SJSA1 (cell line): ENCODE measurements at places on chromosomes 7 and 10. TPM values are rescaled to one million over a fixed set of nuclear protein-coding genes. Genes with fewer than 3 reads are reported as not detected.
A peak's percentile ranks its signal among the peaks of the same experiment; 100 is the strongest.

DNA sequence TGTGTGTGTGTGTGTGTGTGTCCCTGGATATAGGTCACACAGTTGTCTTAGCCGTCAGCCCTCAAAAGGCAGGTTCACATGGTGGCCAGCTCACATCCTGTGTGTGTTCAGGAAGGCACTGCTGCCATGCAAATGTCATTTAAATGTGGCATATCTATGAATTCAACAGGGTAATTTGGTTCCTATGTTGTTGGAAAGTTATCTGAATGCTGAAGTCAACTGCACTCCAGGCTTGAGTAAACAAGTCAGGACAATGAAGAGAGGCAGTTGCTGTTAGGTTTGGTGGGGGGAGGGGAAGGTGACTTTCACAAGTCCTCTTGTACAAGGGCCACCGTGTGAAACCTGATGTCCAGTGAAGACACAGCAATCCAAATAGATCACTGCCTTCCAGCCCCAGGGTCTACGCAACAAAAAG is 61.1 kb downstream of the PTPRE start:
- peak; percentile 14 for DNase-seq

- DNase-seq = no peak
Observed at GRCh38 chr7:140454657-140455015, 24.7 kb downstream of the MKRN1 start.

Gene SLC29A4
- total RNA-seq = 8.1 and 8.7 TPM in 2 replicates

DNA sequence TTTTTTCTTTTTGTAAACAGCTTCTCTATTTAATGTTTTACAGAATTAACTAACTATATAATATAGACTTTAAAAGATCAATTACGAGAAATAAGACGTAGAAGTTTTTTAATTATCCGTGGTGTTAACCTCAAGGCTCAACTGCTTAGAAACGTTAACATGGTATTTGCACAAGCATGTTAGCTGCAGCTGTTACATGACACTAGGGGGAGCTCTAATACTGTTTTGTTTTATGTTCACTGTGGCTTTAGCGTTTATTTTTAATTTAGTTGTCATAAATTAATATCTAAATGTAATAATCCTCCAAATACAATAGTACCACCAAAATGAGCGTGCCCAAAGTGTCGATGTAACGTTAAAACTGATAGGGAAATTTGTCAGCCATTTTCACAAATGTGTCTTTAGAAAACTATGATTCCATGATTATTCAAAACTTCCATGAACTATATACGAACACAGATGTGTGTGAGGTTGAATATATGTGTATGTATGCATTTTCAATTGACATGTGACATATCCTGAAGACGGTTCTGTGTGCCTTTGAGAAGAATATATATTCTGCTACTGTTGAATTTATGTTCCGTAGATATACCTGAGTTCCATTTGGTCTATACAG is 828.8 kb upstream of the MBL2 start:
- DNase-seq = no peak

Gene CCDC136
- total RNA-seq = 1.0 and 1.8 TPM in 2 replicates

GRCh38 chr7:72466797-72467196 is 54.7 kb upstream of the CALN1 start:
- DNase-seq = no peak

DNA sequence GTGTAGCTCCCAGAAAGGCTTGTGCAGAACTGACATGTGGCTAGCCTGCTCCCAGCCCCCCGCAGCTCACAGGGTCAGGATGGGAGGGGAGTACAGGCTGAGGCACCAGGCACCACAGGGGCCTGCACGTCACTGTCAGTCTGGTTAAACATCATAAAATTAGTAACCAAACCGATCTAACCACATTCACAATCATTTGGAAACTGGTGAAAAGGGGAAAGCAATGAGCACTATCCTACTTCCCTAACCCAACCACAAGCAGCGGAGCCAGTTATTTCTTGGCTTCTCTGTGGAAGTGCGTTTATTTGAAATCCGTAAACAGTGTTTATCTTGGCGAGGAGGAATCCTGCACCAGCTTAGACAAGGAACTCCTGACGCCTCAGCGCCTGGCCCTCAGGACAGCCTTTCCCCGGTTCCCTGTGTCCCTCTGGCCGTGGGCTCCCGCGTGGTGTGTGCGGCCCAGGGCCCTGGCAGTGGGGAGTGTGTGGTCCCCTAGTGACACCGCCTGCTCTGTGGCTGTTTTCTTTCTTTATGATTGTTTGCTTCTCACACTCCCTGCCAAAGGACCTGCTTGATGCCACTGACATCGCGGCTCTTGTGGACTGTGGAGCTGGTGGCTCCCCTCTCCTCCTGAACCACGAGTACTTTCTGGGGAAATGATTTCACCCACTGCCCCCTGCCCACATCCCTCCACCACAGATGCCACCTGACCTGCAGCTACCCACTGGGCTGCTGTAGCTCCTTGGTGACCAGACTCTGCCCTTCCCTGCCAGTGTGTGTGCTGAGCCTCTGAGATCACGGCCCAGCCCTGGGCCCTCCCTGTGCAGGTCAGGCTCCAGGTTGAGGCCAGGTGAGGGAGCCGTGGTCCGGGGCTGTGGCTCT is 38.0 kb downstream of the INPP5A start:
- peak; percentile 70 for DNase-seq

DNA sequence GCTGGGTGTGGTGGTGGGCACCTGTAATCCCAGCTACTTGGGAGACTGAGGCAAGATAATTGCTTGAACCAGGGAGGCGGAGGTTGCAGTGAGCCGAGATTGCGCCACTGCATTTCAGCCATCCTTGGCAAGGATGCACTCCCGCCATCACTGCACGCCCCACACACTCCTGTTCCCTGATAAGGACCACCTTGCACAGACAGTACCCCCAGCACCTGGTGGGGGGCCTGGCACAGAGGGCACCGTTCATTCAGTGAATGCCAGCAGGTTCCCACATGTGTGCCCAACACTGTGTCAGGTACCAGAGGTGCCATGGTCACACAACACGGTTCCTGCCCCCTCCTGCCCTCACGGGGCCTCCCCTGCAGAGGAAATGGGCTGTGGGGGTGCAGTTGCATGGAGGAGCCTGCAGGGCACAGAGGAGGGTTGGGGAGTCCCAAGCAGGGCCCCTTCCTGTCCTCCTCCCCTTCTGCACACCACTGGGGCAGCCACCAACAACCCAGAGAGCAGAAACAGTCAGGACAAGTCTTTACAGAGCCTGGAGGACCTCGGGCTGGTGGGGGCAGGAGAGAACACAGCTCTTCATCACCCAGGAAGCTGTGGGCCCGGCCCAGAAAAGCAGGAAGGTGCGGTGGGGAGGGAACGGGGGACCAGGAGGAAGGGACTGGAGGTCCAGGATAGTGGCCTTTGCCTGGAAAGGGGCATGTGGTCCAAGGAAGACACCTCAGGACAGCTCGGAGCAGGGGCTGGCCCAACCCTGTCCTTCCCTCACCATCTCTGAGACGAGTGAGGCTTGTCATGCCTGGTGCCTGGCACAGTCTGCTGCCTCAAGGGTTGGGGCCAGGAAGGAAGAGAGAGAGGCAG is 7.1 kb downstream of the CRYGN start:
- no peak for DNase-seq

Gene TRIP6
- total RNA-seq = 88.0 and 95.9 TPM in 2 replicates

- no peak for DNase-seq
Observed at GRCh38 chr7:27088002-27088922, 7.5 kb downstream of the HOXA1 start.

- no peak for DNase-seq
Observed at GRCh38 chr7:101911800-101912715, 94.6 kb downstream of the CUX1 start.

GRCh38 chr10:51718804-51719291 is 19.5 kb upstream of the CSTF2T start:
- no peak for DNase-seq

DNA sequence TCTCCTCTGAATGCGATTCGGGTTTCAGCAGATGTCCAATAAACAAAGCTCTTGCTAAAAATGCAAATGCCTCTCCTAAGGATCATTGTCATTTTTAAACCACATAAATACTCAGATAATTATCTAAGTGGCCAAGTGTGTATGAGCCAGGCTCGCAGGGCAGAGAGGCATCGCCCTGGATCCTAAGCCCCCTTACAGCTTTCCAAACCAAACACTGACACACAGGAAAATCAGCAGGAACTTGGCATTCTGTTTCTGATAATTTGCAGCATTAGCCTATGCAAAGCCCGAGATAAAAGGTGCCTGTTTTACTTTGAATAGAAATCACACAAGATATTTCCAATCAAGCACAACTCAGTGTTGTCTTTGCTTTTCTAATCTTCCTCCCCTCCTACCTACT is 134.4 kb downstream of the ABCA13 start:
- DNase-seq = no peak

Gene OR6B1
- not detected in 2 replicates for total RNA-seq

- no peak for DNase-seq
Observed at GRCh38 chr7:14430926-14431325, 441.5 kb upstream of the ETV1 start.

DNA sequence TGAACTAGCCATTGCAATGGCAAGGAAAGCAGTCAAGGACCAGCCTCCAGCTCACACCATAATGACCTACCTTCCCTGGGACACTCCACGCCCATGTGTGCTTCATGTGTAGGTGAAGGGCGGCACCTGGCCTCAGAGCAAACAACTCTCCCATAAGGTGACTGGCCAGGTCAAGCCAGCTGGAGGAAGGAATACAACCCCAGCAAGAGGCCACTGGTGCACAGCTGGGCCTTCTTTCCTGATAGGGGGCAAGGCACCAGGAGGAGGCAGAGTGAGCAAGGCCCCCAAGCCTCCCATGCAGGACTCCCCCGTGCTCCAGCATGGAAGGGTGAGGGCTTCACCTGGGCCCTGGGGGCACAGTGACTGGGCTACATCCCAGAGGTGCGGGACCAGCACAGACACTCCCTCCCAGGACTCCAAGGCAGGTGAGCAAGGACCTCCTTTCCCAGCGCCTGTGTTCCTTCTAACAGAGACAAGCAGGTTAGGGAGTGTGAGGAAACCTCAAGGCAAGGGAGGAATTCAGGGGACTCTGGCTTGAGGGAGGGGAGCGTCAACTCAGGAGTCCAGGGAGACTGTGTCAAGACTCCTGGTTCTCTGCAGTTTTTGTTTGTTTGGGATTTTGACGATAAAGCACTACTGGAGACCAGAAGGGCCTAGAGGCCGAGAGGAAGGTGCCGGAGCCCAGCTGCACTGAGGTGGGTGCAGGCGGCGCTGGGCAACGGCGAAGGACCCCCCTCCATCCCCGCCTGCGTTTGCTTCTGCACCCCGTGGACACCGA is 1.7 kb downstream of the PTPRN2 start:
- DNase-seq = no peak

Gene FAM25A
- not detected in 2 replicates for total RNA-seq

DNA sequence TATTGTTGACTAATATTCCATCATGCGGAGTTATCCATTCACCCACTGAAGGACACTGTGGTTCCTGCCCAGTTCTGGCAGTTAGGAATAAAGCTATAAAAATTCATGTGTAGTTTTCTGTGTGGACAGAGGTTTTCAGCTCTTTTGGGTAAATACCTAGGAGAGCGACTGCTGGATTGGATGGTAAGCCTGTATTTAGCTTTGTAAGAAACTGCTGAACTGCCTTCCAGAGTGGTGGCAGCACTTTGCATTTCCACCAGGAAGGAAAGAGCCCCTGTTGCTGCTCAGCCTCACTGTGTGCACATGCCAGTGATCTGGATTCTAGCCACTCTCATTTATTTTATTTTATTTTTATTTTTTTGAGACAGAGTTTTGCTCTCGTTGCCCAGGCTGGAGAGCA is 14.2 kb downstream of the ZNF775 start:
- no peak for DNase-seq

DNA sequence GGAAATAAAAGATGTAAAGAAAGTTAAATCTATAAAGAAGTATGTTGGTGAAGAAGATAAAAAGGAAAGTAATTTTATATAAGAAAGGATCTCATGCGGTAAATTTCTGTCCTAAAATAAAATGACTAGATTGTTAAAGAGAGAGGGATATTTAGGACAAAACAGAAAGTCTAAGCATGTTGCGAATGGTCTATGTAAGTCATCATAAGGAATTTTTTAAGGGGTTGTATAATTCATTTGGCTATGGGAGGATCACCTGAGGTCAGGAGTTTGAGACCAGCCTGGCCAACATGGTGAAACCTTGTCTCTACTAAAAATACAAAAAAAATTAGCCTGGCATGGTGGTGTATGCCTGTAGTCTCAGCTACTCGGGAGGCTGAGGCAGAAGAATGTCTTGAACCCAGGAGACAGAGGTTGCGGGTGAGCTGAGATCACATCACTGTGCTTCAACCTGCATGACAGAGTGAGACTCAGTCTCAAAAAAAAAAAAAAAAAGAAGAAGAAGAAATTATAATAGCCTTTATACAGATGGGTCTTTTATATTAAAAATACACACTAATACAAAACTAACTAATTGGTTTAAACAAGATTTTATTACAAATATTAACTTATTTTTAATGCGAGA is 294.3 kb downstream of the MAGI2 start:
- DNase-seq = no peak

Gene CYP3A7
- total RNA-seq = not detected in 2 replicates

GRCh38 chr7:10802011-10802410 is 171.7 kb upstream of the PHF14 start:
- DNase-seq = no peak

DNA sequence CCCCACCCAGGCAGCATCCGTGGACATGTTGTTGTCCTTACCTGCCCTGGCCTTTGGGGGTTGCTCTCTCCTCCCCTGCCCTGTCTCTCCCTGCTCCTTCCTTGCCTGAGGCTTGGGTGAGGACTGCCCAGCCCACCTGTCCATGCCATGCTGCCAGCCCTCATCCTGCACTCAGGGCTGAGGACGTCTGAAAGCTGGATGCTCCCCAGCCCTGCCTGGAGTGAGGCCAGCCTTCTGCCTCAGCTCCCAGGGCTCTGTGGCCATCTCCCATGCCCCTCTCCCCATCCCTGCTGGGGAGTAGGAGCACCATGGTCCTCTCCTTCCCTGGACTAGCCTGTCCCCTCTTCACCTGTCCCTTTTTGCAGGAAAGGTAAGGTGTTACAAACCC is 68.4 kb downstream of the RAMP3 start:
- DNase-seq = no peak

DNA sequence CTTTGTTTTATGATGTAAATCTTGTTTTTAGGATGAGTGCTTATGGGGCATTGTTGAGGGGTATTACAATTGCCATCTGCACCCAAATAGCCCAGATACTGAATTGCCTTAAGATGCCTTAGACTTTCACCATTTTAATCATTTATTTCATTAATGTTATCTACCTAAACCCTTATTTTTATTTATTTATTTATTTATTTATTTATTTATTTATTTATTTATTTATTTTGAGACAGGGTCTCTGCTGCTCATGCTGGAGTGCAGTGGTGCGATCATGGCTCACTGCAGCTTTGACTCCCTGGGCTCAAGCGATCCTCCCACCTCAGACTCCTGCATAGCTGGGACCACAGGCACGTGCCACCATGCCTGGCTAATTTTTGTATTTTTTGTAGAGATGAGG is 560.2 kb downstream of the SUGCT start:
- no peak for DNase-seq

GRCh38 chr10:49632406-49633317 is 18.8 kb downstream of the CHAT start:
- no peak for DNase-seq

DNA sequence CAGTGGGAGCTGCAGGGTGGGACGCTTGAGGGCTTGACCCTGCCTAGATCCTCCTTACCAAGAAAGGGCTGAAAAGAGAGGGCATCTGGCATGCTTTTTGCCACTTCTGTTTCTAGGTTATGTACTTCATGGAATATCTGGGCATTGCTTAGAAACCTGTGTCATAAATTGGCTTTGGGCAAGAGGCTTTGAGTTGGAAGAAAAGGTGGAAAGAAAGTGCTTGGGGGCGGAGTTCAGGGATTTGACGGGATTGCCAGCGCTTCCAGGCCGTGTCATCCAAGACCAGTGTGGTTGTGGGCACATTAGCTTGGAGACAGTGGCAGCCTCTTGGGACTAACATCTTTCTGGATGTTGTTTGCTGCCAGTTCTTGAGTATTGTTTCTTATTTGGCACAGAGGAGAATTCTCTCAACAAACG is 825 bp downstream of the ZNF862 start:
- DNase-seq = no peak

Gene UBE2H
- 42.8 and 53.1 TPM in 2 replicates for total RNA-seq
